ENCODE measurements at places on chromosomes 11 and 22. TPM values are rescaled to one million over a fixed set of nuclear protein-coding genes. Genes with fewer than 3 reads are reported as not detected.

- H3K36me3 ChIP-seq: peaks cover 15% of the 10 kb centered on the region
- no peak for DNase-seq
- H3K27ac ChIP-seq: no peak overlapping the region
Measured at GRCh38 chr11:47276923-47277322, 7.0 kb downstream of the MADD start.

GRCh38 chr22:49747716-49748115 is 80.0 kb downstream of the BRD1 start:
- no peak overlapping the region for H3K27ac ChIP-seq
- H3K27me3 ChIP-seq: no peaks in the 10 kb centered on the region
- no peak for DNase-seq
- no peaks in the 10 kb centered on the region for H3K4me1 ChIP-seq
- H3K36me3 ChIP-seq: no peaks in the 10 kb centered on the region

DNA sequence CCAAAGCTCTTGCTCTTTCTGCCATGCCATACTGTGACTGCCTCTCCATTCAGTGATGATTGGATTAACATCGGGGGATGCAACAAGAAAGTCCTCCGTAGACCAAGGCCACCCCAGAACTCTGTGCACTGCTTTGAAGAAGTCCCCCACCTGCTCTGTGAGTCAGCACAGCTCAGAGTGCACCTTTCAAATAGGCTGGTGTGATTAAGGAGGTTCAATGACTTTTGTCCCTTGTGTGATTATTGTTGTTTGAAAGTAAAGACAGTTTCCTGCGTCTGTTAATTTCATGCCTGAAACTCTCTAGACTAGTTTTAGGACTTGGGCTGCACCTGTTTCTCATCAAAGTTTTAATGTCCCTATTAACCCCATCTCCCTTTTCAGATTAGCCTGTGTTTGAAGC is 33.0 kb upstream of the DBX1 start:
- no peaks in the 10 kb centered on the region for H3K4me1 ChIP-seq
- DNase-seq: no peak
- H3K27ac ChIP-seq: no peak overlapping the region
- H3K4me3 ChIP-seq: no peak overlapping the region

- no peak for DNase-seq
- no peaks in the 10 kb centered on the region for H3K27me3 ChIP-seq
- H3K36me3 ChIP-seq: no peaks in the 10 kb centered on the region
- H3K4me3 ChIP-seq: no peak overlapping the region
Measured at GRCh38 chr11:92709329-92709728, 260.1 kb upstream of the MTNR1B start.

DNA sequence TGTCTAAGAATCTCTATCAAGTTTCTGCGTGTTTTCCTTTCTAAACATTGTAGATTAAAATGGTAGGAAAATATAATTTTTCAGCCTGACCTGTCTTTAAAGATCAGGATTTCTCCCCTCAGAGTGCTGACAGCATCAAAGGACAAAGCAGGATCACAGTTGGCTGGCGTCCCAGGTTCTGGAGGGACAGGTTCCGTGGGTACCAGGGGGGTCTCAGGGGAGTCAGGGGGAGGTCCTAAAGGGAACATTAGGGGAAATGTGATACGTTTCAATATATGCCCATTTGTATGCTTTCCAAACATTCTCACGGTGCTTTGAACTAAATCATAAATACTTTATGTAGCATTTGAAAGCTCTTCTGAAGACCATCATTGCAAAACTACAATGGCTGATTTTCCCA is 3.4 kb downstream of the MMP3 start:
- peaks cover 2% of the 10 kb centered on the region for H3K27me3 ChIP-seq
- DNase-seq: peak; percentile 51
- no peak overlapping the region for H3K27ac ChIP-seq
- no peaks in the 10 kb centered on the region for H3K36me3 ChIP-seq

GRCh38 chr11:106137061-106137460 is 59.6 kb downstream of the AASDHPPT start:
- no peaks in the 10 kb centered on the region for H3K4me1 ChIP-seq
- no peak overlapping the region for H3K27ac ChIP-seq
- no peak for DNase-seq
- no peaks in the 10 kb centered on the region for H3K27me3 ChIP-seq
- H3K36me3 ChIP-seq: no peaks in the 10 kb centered on the region

DNA sequence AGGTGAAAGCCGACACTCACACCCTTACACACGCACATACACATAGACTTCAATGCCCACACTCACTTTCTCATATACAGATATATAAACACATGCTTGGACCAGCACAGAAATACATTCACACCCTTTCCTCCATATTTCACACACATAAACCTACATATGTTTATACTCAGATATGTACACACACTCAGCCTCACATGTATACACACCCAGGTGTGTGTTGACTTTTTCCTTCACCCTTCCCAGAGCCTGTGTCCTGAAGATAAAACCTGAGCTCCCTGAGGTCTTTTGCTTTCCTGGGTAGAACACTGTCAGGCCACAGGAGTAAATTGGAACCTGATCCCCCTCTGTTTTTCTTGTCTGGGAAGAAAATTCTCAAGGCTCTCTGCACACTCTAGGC is 62.8 kb downstream of the INSC start:
- peaks cover 5% of the 10 kb centered on the region for H3K4me1 ChIP-seq
- no peak for DNase-seq
- no peak overlapping the region for H3K4me3 ChIP-seq
- H3K27ac ChIP-seq: no peak overlapping the region
- no peaks in the 10 kb centered on the region for H3K27me3 ChIP-seq
- H3K36me3 ChIP-seq: no peaks in the 10 kb centered on the region

- no peak for DNase-seq
- H3K27me3 ChIP-seq: no peaks in the 10 kb centered on the region
- H3K27ac ChIP-seq: no peak overlapping the region
- no peak overlapping the region for H3K4me3 ChIP-seq
Measured at GRCh38 chr22:36233796-36234195, 5.5 kb downstream of the APOL2 start.

GRCh38 chr22:23222793-23223568 is 42.7 kb downstream of the BCR start:
- no peaks in the 10 kb centered on the region for H3K36me3 ChIP-seq
- no peaks in the 10 kb centered on the region for H3K27me3 ChIP-seq
- H3K4me1 ChIP-seq: peaks cover 4% of the 10 kb centered on the region
- no peak overlapping the region for H3K4me3 ChIP-seq
- DNase-seq: peak; percentile 9
- no peak overlapping the region for H3K27ac ChIP-seq

DNA sequence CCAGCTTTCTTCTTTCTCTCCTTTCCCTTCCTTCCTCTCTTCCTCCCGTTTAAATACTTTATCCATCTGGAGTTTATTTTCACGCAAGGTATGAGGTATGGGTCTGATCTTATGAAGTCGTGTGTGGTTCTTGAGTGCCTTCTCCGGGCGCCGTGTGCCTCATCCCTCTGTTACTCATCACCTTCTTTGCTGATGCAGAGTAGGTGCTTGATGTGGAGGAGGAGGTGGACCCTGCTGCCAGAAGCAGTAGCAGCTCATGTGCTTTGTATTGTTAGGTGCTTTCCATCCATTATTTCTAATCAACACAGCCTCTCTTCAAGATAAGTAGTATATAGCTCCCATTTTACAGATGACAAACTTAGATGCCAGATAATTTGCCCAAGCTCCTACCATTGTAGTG is 47.0 kb downstream of the TNRC6B start:
- DNase-seq: no peak
- peaks cover 2% of the 10 kb centered on the region for H3K4me1 ChIP-seq
- no peak overlapping the region for H3K27ac ChIP-seq
- no peaks in the 10 kb centered on the region for H3K27me3 ChIP-seq

DNA sequence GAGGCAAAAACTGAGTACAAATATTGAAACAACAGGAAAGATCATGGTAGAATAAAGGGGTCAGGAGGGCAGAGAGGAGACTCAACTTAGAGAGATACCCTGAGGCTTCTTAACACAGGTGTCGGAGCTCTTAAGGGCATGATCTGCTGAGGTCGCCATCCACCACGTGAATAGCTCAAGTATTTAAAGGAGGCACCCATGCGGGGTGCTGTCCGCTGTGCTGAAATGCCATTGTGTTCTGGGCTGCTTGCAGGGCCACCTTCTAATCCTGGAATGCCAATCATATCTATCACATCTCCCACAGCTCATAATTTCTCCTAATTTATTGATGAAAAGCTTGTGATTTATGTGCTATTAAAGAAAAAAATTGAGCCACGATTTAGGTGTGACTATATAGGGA is 90.2 kb downstream of the SEZ6L start:
- H3K4me1 ChIP-seq: no peaks in the 10 kb centered on the region
- H3K36me3 ChIP-seq: no peaks in the 10 kb centered on the region
- H3K27ac ChIP-seq: no peak overlapping the region
- no peak overlapping the region for H3K4me3 ChIP-seq
- no peak for DNase-seq

- H3K27me3 ChIP-seq: no peaks in the 10 kb centered on the region
- H3K4me1 ChIP-seq: no peaks in the 10 kb centered on the region
- no peaks in the 10 kb centered on the region for H3K36me3 ChIP-seq
- H3K27ac ChIP-seq: no peak overlapping the region
- no peak for DNase-seq
Measured at GRCh38 chr11:122732342-122733315, 77.1 kb downstream of the UBASH3B start.

DNA sequence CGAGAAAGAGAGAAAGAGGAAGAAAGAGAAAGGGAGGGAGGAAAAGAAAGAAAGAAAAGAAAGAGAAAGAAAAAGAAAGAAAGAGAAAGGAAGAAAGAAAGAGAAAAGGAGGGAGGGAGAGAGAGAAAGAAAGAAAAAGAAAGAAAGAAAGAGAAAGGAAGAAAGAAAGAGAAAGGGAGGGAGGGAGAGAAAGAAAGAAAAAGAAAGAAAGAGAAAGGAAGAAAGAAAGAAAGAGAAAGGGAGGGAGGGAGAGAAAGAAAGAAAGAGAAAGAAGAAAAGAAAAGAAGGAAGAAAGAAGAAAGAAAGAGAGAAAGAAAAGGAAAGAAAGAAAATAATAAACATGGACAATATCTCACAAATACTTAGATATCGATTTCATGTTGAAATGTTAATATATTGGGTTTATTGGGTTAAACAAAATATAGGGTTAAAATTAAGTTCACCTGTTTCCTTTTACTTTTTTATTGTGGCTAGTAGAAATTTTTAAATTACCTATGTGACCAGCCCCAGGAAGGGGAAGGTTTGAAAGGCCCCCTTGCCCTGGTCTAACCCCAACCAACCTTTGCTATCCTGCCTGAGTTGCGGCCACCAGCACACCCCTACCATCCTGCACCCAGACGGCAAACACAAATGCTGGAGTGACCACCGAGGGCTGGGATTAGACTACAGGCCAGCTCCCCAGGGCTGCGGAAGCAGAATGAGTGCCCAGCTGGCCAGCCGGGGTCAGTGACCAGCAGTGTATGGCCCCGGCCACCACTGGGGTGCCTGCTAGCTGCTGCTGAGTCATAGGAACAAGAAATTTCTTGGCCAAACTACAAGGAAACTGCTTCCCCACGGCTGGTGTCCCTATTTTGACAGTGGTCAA is 81.0 kb upstream of the FGF3 start:
- H3K36me3 ChIP-seq: no peaks in the 10 kb centered on the region
- DNase-seq: peak; percentile 76
- no peaks in the 10 kb centered on the region for H3K4me1 ChIP-seq

DNA sequence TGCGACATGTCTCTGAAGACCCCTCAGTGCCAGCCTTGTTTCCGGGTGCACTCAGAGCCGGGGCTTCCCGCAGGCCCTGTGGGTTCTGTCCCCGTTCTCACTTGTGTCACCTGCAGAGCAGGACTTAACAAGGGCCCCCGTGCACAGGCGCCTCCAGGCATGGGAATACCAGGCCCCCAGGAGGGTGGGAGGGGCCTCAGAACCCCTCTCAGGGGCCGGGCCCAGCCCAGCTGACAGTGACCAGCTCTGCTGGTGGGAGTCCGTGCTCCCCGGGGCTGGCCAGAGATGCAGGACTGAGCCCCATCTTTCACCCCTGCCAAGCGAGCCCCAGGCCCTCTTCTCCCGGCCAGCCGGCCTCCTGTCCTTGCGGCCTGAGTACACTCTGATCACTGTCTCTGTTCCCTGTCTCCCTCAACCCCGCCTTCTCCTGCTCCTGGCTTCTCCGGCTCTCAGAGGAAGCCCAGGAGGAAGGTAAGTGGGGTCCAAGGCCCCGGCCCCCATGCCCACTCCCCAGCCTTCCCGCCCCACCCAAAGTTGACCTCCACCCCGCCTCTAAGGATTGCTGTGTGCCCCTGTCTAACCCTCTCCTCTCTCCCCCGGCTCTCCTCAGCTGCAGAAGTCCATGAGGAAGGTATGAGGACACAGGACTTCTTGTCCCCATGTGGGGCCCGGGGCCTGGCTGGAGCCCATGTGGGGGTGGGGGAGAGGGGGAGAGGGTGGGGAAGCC is 5.3 kb downstream of the TNNT3 start:
- no peaks in the 10 kb centered on the region for H3K36me3 ChIP-seq
- peak; percentile 65 for DNase-seq
- no peak overlapping the region for H3K27ac ChIP-seq
- no peaks in the 10 kb centered on the region for H3K27me3 ChIP-seq
- H3K4me1 ChIP-seq: no peaks in the 10 kb centered on the region
- H3K4me3 ChIP-seq: no peak overlapping the region

- H3K36me3 ChIP-seq: peaks cover 23% of the 10 kb centered on the region
- H3K27me3 ChIP-seq: no peaks in the 10 kb centered on the region
- H3K4me1 ChIP-seq: no peaks in the 10 kb centered on the region
- DNase-seq: peak; percentile 38
- no peak overlapping the region for H3K27ac ChIP-seq
- H3K4me3 ChIP-seq: no peak overlapping the region
Measured at GRCh38 chr11:71485063-71485399, 32.0 kb downstream of the NADSYN1 start.

DNA sequence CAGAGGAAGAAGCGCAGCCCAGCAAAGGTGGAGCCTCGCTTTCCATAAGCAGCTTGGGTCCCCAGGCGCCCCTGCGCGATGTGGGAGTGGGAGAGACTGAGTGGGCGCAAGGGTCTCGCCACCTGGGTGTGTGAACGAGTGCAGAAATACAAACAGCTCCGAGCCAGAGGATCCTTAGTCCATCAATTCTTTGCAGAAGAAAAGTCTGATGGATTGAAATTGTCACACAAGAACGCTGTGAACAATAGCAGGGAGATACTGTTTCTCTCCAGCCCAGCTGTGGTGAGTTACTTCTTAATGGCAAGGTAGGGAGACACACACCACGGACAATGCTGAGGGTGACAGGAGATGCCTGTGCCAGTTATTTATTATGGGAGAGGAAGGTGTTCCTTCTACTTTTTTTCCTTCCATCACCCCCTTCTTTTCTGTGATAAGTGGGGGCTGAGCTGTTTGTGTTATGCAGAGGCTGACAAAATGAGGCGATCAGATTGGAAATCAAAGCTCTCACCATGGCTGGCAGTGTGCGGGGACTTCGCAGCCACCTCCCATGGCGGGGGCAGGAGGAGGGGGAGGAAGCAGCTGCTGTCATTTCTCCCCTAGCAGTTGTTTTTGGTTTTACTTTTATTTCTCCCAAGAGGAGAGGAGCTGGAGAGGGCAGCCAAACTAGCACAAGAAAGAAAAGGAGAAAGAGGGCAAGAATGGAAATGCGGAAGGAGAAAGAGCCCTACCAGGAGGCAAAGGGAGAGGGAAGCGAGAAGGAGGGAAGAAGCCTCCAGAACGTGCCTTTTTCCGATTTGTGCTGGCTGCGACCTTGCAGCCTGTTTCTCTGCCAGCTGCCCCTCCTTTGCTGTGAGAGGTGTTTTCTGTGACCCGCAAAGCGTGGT is 755.8 kb downstream of the NTM start:
- H3K4me3 ChIP-seq: no peak overlapping the region
- no peak overlapping the region for H3K27ac ChIP-seq
- no peak for DNase-seq
- H3K36me3 ChIP-seq: no peaks in the 10 kb centered on the region
- H3K4me1 ChIP-seq: no peaks in the 10 kb centered on the region
- H3K27me3 ChIP-seq: no peaks in the 10 kb centered on the region

The KLHL22 gene
- 19.1 TPM for total RNA-seq

The ARHGEF17 gene
- 201 TPM for total RNA-seq

The MEI1 gene
- total RNA-seq: 1.4 TPM

The RPLP2 gene
- total RNA-seq: 1,300 TPM

The DENND6B gene
- total RNA-seq: 2.3 TPM

The MGAT3 gene
- 11.0 TPM for total RNA-seq

The DGAT2 gene
- 2.3 TPM for total RNA-seq

The CABP4 gene
- total RNA-seq: 2.4 TPM

The MS4A4E gene
- 15.5 TPM for total RNA-seq
